ENCODE measurements at places on chromosomes 11 and 22.
A peak's percentile ranks its signal among the peaks of the same experiment; 100 is the strongest.

DNA sequence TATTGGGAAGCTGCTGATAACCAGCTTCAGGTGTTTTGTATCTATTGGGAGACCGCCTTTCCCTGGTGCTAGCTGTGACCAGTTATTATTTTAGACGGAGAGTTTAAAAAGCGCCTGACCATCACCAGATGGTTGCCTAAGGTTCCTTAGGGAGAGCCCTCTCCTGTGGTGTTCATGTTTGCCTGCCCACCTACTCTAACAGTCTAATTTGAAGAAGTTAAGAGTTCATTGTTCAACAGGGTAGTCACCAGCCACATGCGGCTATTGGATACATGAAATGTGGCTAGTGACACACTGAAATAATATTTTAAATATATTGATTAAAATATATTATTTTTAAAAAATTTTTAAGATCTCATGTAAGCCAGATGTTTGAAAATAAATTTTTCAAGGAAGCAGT lies 71.3 kb upstream of the SLN start:
- DNase-seq: no peak

DNA sequence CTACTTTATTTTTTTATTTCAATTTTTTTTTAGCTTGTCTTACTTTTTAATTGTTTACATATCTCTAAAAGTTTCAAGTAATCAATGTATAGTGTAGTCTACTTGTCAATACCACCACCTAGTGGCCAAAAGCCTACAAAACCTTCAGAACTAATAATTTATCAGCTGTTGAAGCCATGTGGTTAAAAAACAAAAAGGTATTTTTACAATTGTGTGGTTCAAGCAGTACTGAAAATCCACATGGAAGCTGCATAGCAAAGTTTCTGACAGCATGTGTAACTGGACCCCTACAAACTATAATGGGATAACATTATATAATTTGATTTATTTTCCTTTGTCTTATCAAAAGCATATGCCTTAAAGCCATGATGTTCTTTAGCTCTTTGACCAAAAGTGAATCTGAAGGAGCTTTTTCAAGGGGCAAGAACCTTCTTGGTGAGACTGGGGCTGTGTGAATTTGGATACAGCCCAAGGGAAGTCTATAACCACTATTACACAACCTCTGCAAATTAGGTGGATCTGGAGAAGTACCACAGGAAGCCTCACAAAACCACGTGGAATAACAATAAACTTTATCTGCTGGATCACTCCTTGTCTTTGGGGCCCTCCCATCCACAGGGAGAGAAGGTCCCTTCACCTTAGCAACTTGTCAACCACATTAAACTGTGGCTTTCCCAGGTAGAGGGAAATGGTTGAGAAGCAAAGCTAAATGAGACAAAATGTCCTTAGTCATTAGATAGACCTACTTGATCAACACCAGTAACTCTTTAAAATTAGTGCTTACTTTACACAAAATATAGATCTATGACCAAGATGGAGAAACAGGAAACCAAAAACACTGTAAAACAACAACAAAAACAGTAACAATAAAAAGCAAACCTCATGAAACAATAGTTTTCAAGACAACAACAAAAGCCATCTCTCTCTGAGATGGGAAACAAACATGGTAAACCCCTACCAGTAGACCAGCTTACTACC lies 9.9 kb downstream of the NARS2 start:
- DNase-seq: peak; percentile 81

GRCh38 chr22:32864596-32864995 lies 63.1 kb downstream of the TIMP3 start:
- DNase-seq: no peak

DNA sequence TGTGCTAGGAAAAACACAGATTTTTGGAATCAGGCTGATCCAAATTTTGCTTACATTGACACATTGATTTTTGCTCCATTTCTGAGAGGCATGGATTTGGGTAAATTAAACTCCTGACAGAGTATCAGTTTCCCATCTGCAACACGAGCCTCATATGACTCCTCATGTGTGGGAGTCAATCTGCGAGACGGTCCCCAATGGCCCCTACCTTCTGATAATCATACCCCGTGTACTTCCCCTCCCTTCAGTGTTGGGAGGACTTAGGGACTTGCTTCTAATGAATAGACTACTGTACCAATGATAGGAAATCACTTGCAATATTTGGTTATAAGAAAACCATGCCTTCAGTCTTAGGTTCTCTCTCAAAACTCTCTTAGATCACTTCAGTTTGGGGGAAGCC lies 302.7 kb downstream of the ETS1 start:
- no peak for DNase-seq

- DNase-seq: no peak
Observed at GRCh38 chr11:4465407-4465806, 16.3 kb downstream of the OR52K2 start.

GRCh38 chr11:46808799-46809431 lies 37.2 kb downstream of the CKAP5 start:
- DNase-seq: peak; percentile 41

DNA sequence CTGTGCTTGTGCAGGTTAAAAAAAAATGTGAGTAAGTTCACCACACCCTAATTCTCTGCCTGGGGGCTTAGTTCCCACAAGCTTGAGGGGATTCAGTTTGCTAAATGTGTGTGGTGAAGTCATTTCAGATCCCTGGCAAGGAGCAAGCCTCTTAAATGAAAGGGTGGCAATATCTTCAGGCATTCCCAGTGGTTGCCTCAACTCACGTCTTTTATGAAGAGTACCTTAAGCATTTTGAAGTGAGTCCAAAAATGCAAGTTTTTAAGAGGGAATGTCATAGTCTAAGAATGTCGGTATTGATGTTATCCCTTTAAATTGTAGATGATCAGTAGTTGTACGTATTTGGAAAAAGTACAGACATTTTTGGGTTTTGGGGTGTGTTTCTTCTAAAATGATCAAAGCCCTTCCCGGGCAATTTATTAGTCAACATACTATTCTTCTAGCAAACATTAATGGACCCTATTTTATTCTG lies 4.9 kb downstream of the TCP11L1 start:
- DNase-seq: no peak

DNA sequence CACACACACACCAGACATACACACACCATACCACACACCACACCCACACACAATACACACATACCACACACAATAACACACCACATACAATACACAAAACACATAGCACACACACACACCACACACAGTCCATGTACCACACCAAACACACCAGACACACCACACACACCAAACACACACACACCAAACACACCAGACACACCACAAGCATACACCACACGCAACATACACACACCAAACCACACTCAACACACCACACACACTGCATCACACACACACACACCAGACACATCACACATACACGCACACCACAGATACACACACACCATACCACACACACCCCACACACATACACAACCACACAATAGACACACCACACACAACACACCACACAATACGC lies 54.8 kb downstream of the IGSF9B start:
- no peak for DNase-seq

Measured in cardiac muscle cell (in vitro differentiated cells and primary cell).